Thymus (tissue), 14 donors: ENCODE measurements at places on chromosomes 6 and 20.

- no peak for DNase-seq
These were observed 4.3 kb downstream of the ARFRP1 start for GRCh38 chr20:63703471-63703975.

- DNase-seq, result no peak
These were observed 10.2 kb downstream of the FKBP1A start for GRCh38 chr20:1382670-1383069.

- no peak for DNase-seq
These were observed 23.7 kb upstream of the TRPC4AP start for GRCh38 chr20:35116258-35116657.

- DNase-seq, result no peak
These were observed 258.2 kb downstream of the TBC1D32 start for GRCh38 chr6:121076119-121076518.

- peak; percentile 63 for DNase-seq
These were observed 193.1 kb upstream of the SHLD1 start for GRCh38 chr20:5557123-5557522.

DNA sequence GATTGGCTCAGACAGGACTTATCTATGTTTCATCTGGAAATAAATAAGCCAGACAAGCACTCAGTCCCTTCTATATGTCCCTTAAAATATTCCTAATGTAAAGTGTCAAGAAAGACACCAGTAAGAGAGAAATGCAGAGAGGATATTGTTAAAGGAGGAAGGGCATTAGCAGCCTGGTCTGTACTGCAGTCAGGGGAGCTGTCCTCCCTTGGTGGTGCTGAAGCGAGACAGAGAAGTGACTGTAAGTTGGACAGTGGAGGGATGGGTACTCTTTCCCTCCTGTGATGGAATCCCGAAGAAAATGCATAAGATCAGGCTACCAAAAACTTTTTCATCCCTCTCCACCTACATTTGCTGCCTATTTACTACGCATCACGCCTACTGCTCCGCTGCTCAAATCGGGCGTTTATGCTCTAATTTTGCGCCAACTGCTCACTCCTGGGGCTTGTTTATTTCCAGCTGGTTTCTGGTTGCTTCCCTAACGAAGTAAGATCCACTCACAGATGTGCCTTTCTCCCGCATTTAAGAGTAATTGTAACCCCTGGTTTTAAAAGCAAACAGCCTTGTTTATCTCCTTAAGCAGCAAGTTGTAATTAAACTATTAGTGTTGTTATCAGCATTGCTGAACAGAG, 35.2 kb downstream of the PHACTR1 start:
- peak; percentile 41 for DNase-seq

DNA sequence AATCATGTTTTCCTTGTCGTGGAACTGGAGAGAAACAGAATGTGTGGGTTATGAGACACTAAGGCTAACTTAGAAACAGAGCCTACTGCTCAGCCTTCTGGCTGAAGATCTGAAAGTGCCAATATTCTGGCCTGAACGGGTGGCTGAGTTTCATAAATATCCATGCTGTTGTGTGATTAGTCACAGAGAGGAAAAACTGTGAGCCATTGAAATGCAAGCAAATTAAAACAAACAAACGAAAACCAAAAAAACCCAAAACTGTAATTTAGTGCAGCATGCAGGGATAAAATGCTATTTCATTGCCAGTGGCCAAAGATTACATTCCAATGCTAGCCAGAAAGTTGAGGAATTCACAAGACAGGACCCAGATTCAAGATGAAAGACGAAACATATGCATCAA, 315.1 kb downstream of the UBE3D start:
- DNase-seq, result no peak

DNA sequence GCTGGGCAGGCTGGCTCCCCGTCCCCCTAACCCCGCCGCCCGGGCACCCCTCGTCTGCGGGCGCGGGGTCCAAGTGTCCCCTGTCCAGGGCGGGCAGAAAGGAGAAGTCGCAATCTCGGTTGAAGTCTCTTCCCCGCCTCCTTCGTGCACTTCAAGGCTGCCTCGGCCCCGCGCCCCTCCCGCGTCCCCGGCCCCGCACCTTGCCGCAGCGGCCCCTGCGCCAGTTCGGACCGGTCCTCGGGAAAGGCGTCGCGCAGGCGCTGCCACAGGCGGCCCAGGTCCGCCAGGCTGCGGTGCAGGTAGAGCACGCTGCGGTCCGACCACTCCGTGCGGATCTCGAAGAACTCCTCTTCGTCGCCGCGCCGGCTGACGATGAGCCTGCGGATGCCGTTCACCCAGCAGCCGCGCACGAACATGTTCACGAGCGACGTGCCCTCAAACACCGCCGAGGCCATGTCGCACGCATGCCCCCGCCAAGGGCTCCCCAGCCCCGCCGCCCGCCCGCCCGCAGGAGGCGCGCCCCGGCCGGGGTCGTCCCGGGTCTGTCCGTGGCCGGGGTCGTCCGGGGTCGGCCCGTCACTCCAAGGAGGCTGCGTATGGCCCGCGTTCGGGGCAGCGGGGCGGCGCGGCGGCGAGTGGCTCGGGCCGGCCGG, at the start of gene PXDC1:
Gene PXDC1 (minus strand): TSS at position 637 of the 653 bp plus-strand sequence. CDS start 182 bp downstream, at position 455.
- no peak for DNase-seq

GRCh38 chr6:46234156-46234556, 63.4 kb upstream of the ENPP5 start:
- no peak for DNase-seq

DNA sequence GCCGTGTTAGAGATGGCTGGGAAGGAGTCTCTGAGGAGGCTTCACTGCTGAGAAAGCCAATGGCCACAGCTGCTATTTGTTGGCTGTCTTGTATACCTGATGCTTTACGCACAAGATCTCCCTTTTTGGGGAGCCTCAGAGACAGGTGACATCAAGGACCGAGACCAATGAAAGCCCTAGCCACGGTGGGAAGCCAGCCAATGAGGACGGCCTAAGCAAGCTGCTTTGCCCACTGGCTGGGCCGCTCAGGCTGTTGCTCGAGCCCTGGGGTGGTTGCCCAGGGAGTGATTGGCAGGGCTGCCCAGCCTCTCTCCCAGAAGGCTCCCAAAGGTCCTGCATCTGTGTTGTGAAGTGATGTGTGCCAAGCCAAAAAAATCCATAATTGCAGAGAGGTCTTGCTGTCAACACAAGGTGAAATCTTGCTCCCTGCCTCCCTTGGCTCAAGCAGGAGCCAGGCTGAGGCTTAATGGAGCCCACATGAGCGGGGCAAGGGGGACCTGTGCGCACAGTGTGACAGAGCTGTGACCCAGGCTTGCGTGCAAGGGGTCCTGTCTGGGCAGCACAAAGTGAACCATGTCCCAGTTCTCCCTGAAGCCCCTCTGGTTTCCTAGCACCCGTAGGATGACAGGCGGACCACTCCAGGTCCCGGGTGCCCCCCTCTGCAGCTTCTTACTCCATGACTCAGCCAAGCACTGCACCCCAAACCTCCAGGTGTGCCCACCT, 4.3 kb downstream of the MMP24OS start:
- DNase-seq, result no peak

DNA sequence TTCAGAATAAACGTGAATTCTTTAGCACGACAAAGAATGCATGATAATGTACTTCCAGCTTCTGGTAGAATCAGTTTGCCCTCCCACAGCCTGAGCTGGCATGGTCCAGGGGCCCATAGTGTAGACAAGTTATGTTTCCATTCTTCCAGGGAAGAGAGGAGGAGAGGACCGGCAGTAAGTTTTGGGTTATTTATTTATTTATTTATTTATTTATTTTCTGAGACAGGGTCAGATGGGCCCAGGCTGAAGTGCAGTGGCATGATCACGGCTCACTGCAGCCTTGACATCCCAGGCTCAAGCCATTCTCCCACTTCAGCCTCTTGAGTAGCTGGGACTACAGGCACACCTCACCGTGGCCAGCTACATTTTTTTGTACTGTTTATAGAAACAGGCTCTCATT, 4.7 kb downstream of the GABRR1 start:
- DNase-seq, result no peak

DNA sequence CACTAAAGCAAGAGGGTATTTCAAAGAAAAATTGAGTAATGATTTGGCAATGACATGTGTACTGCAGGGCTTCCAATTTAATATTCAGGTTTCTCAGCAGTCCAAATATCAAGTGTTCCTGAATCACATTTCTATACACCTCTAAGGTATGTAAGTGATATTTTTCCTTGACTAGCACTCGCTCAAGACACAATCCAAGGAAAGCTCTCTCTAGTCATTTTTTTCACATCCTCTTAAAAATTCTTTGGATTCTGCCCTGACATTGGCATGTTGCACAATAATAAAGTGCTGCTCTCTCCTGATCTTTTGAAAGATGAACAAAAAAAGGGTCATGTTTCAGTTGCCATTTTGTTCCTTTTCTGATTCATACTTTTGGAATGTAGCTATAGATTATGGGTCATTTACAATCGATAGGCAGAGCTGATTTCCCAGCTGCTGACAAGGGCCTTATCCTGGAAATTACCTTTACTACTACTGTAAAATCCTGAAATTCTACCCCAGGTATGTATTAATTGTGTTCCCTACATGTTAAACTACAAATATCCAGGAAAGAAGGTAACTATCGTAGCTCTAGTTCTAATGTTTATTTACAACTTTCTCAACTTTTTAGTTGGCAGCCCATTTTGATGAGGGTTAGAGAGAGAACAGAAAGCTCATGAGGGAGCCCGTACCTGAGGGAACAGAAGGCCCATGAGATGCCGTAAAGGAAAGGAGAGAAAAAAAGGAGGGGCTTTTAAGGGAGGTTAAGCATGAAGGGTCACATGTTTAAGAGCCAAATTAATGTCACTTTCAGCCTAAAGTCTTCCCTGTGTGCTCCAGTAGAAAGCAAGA, 22.2 kb upstream of the ADGRG6 start:
- DNase-seq, result no peak

DNA sequence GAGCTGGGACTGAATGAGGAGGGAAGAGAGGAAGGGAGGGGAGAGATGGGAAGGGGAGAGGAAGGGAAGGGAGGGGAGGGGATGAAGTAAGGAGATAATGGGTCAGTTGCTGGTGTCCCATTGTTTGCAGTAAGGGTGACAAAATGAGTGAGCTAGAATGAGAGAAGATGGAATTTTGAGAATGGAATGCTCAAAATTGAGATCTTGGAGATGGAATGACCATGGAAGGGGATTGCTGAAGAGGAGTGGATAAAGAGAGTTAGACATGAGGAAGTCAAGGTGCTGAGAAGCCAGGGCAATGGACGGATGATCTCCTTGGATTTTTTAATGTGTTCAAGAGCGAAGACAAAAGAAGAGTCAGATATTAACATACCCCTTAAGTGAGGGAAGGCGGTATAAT, 80.5 kb upstream of the SSTR4 start:
- DNase-seq, result no peak

GRCh38 chr20:62427172-62428001, at the start of gene RBBP8NL:
RBBP8NL (minus strand) TSS chr20:62427539; CDS start chr20:62419647, 7,892 bp downstream.
- DNase-seq, result peak; percentile 17

GRCh38 chr20:40181676-40182075, 507.4 kb downstream of the MAFB start:
- DNase-seq, result no peak

GRCh38 chr6:118843685-118844390, 50.1 kb upstream of the ASF1A start:
- no peak for DNase-seq

GRCh38 chr6:144840619-144841018, 555.5 kb downstream of the UTRN start:
- DNase-seq, result no peak

DNA sequence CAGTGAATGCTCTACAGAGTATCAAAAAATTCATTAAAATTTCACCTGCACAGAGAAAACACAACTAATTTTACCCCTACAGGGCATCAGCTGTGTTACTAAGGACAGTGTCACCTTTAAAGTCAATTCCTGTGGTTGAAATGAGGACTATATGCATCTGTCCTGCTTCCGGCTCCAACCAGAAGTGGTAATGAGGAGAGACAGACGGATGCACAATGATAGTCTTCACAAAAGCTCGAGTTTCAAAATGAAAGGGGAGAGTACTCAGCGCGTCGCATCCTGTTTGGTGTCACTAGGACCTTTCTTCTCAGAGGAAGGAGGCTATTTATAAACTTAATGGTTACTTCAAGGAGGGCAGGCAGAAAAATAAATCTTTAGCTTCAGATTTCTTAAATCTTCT, 86.5 kb downstream of the LYRM4 start:
- peak; percentile 92 for DNase-seq

- no peak for DNase-seq
These were observed 50.8 kb upstream of the MCUR1 start for GRCh38 chr6:13865141-13865540.

- DNase-seq, result no peak
These were observed 39.3 kb downstream of the PCNA start for GRCh38 chr20:5080384-5080877.

- no peak for DNase-seq
These were observed 199.2 kb upstream of the MYLIP start for GRCh38 chr6:15929685-15930084.

DNA sequence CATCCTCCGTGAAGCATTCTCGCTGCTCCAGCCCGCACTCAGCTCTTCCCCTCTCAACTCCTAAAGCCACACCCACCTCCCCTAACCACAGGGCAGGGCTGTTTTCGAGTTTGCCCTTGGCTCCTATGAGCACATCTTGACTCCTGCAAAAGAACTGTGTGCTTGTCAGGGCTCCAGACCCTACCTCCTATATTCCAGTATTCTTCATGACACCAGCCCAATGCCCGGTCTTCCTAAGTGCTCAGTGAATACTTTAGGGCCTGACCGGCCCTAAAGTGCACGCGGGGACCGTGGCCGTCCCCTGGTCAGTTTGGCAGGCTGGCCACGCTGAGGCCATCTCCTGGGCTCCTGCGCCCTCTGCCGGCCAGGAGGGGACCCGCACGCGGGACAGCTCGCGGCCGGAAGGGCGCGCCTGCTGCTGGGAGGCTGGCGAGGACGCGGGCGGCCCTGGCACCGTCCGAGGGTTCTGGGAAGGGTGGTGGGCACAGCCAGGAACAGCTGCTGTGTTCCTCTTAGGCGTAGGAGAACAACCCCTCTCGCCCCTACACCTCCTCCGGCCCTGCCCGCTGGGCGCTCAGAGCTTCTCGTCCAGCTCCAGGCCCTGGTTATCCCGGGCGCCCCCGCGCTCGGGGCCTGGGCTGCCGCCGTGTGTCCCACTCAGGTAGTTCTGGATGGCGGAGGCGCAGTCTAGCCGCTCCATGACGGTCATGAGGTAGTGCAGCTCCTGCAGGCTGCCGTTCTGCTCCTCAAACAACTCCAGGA, 11.0 kb downstream of the UNC5CL start:
- DNase-seq, result peak; percentile 88

- peak; percentile 26 for DNase-seq
These were observed 75.5 kb downstream of the ZDHHC14 start for GRCh38 chr6:157456524-157456829.

GRCh38 chr6:151963001-151963400, 155.5 kb downstream of the ESR1 start:
- no peak for DNase-seq

DNA sequence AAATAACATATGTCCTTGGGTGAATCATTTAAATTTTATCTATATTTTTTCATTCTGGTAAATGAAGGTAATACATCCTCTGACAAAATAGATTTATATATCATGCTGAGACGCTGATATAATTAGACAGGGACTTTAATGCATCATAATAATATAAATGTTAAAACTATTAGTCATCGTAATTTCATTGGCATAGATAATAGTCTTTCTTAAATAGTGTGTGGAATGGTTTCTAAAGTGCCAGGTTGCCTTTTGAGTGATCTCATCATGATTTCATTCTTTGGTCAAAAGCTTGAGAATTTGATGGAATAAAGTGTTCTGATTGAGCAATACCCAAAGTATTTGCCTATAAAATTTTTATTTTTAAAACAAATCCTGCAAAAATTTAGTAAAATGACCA, 43.2 kb upstream of the BMP5 start:
- DNase-seq, result no peak
